ENCODE measurements at places on chromosomes 13 and 19.

DNA sequence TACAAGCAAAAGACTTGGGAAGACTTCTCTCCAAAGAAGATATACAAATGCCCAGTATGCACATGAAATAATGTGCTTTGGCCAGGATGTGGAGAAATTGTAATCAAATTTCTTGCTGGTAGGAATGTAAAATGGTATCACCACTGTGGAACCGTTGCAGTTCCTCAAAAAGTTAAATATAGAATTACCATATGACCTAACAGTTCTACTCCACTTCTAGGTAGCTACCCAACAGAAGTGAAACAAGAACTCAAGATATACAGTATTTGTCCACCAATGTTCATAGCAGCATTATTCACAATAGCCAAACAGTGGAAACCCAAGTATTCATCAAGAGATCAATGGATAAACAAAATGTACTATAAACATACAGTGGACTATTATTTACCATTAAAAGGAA is 95.0 kb upstream of the KLF5 start:
- DNase-seq, result no peak

DNA sequence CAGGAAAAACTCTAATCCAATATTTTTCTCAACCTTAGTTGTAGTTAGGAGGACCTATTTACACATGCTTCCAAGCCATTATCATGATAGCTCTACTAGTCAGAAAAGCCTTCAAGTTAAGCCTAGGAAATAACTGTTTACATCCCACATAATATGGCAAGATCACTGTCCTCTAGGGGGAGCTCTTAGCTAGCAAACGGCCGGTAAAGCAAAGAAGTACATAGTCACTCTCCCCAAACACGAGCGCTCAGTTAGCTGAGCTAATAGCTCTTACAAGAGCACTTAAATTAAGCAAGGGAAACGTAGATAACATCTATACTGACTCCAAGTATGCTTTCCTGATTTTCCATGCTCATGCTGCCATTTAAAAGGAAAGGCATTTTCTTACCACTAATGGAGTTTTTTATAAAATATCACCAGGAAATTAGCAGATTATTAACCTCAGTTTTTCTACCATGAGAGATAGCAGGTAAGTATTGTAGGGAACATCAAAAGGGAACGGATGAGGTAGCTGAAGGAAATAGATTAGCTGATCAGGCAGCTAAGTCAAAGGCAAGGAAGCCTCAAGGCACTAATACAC is 100.6 kb upstream of the PABPC3 start:
- peak; percentile 65 for DNase-seq

- no peak for DNase-seq
These were observed 465.1 kb upstream of the SLC10A2 start for GRCh38 chr13:103531278-103531677.

DNA sequence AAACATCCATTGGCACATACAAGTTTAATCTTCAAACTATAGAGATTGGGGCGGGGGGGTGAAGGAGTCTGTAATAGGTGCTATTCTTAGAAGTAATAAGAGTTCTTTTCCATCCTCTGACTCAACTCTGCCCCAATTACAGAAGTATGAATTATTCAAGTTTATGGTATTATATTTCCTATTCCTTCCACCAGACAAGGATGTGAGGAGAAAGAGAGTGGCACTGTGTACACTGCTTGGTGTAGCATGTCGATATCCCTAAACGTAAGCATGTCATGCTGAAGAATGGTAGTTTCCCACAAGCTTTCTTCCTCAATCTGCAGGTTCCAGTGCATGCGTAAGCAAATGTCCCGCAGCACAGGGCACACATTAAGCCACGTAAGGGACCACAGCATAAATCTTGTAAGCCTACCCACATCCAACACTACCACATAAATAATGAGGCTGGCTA is 14.1 kb downstream of the BRD4 start:
- DNase-seq, result no peak

DNA sequence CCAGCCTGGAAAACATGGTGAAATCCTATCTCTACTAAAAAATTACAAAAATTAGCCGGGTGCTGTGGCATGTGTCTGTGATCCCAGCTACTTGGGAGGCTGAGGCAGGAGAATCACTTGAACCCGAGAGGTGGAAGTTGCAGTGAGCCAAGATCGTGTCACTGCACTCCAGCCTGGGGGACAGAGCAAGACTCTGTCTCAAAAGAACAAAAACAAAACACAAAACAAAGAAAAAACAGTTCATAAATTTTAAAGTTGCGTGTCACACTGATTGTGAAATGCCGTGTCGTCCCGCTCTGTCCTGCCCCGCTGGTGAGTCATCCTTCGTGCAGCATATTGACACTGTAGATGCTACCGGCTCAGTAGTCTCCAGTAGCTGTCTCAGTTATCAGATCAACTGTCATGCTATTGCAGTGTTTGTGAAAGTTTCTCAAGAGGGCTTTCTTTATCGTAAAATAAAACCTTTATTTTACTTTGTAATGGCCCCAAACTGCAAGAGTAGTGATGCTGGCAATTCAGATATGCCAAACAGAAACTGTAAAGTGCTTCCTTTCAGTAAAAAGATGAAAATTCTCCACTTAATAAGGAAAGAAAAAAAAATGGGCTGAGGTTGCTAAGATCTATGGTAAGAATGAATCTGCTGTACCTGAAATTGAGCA is 36.4 kb upstream of the IGFL1 start:
- peak; percentile 20 for DNase-seq

DNA sequence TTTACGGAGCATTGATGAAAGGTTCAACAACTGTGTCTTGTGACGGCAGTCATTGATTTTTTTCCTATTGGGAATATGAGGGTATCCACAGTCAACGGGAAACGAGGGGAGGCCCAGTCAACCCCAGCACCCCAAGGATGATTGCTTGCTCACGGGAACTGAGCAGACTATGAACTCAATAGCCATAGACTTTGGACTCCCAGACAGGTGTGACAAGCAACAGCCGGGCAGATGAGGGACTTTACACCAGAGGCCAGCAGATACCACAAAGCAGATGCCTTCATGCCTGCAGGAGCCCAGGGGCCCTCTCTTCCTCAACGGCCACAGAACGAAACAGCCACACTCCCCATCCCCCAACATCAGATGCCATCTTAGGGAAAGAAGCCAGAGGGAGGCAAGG is 80.3 kb upstream of the FLT1 start:
- DNase-seq, result no peak

DNA sequence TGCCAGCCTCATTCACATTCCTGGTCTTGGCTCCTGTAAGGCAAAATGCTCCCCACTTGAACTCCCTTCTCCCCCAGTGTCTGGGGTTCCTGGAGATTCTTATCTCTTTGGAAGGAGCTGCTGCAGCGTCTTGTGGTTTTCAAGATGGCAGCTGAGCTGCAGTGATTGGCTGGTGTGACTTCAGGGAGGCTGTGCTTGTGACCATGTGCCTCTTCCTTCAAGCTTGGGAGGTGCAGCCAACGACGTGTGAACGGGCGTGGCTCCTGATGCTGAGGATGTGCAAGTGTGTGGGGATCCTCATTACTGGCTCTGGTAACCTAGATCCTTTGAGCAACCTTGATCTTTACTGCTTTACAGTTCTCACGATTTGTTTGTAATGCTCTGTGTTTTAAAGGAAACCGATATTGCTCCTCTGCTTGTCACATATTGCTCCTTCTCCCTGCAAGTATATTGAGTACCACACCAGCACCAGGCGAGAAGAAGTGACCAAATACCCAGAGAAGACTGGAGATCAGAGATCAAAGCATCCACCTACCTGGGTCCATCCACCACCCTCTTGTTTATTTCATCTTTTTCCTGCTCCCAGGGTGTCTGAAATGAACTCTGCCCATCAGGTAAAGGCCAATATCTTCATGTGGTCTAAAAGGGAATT is 208.5 kb downstream of the FGF9 start:
- no peak for DNase-seq

- DNase-seq, result no peak
These were observed 8.5 kb upstream of the CEACAM5 start for GRCh38 chr19:41699968-41700323.

DNA sequence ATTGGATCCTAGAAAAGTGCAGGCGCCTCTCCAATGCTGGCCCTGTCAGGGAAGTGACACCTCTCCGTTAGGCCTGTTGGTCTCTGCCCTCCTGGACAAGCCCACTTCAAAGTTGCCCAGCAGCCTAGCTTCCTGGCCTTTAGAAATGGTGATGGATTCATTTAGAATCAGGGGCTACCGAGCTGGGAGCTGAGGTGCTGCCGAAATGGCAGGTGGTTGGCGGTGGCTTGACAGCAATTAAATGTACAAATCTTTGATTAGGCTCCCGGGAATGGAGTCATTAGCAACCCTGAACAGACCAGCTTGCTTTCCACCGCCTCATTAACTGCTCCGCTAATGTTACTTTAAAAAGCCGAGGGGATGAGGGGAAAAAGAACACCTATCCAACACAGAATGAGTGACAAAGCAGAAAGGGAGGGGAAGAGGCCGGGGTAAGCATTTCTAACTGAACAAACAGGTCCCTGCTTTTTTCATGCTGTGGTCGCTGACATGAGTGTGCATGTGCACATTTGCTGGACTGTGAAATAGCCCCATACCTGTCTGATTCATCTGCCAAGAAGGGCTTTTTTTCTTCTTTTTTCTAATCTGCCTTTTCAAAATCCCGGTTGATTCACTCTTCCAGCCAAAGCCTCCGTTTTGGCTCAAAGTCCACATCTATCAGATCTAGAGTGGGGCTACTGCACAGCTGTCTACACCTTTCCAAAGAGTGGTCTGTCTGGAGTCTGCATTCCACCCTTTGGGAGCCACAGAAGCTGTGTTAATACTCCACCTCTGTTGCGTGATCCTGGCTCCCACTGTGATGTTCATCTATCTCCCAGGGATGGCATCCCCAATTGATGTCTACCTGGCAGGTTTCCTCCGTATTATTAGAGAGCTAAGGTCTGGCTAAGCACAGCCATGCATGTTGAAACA is 431.9 kb downstream of the COG6 start:
- DNase-seq, result no peak

DNA sequence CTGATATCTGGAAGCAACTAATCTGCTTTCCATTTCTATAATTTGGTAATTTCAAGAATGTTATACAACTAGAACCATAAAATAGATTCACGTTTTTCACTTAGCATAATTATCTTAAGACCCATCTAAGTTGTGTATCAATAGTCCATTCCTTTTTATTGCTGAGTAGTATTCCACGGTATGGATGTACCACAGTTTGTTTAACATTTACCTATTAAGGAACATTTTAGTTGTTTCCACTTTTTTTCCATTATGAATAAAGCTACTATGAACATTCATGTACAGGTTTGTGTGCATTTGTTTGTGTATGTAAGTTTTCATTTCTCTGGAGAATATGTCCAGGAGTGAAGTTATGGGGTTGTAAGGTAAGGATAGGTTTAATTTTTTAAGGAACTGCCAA is 18.3 kb upstream of the ZNF112 start:
- DNase-seq, result no peak

- no peak for DNase-seq
These were observed 61.3 kb upstream of the MEDAG start for GRCh38 chr13:30844548-30845296.

DNA sequence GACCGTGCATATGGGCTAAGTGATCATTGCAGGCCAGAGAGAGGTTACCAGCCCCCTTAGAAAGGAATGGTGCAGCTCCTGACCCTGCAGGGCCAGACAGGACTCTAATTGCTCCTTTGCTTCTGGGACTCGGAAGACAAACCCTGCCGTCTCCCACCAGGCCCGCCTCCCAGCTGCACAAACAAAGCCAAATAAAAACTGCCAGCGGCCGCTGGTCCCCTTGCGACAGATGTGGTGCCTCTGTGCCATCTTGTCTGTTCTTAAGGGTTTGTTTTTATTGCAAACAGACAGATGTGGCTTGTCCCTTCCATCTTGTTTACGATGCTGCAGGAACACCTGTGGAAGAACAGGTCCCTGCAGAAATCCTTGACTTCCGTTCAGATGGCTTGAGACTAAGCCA is 434.4 kb upstream of the TSHZ3 start:
- no peak for DNase-seq

DNA sequence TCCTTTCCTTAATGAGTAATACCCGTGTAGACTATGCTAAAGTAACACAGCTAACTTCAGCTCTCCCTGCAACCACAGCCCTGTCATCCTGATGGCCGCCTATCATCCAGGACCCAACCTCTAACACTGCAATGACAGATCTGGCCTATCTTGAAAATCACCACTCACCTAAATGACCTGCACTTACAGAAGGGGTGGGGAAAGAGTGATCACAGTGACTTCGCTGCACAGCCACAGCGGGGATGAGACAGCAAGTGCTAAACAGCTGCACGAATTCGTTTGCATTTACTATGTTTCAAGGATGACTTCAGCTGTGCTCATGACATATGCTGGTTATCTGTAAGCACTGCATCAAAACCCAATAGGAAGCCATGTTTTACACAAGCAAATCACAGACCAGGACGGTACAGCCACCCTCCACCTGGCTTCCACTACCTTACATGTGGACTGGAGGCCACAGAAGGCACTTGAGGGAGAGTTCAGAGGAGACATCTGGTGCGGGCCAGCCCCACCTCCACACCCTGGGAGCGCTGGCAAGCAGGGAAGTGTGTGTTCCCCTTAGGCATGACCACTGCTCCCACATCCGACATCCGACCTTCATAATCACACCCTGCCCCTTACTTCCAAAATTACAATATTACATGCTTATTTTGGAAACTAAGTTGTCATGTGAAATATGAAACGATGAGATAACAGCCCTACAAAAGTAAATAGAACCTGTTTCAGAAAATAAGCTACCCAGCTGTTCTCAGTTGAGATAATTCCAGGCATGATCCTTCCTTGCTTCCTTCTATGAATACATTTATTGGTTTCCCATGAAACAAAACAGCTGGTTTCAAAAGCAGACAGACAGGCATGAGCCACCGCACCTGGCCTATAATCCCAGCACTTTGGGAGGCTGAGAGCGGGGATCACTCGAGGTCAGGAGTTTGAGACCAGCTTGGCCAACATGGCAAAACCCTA is 95.7 kb downstream of the STK24 start:
- peak; percentile 49 for DNase-seq

DNA sequence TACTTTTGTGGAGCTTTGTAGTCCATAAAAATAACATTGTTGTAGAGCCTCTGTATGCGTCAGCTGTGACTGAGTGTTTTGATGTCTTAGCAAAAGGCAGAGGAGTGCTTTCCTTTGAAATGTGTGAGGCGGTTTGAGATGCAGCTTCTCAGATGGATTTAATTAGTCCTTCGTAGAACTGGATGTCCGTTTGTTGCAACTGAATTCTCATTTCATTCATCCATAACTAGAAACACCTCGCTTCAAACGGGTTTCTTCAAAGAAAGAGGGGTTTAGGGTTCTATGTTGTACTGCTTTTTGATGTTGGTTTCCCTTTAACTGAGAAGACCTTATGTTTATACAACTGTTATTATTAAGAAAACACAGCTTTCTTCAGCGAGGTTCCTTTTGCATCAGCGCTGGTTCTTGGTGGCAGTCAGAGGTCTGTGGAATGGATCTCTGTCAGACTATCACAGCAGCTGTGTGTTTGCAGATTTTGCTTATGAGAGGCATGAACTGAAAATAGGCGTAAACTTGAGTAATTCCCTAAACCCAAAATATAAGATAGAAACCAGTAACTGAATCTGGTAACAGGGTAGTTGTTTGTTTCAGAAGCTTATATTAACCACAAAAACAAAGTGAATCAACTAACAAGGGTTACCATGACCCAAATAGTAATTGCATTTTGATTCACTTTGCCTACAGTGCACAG is 194.4 kb downstream of the GGACT start:
- DNase-seq, result peak; percentile 26

GRCh38 chr19:2035590-2035991 is 15.5 kb downstream of the MKNK2 start:
- peak; percentile 15 for DNase-seq

GRCh38 chr13:20521364-20522115 is 4.1 kb downstream of the CRYL1 start:
- DNase-seq, result no peak

- no peak for DNase-seq
These were observed 1028.0 kb downstream of the UQCRFS1 start for GRCh38 chr19:28184997-28185396.

GRCh38 chr13:83666141-83666540 is 216.1 kb downstream of the SLITRK1 start:
- no peak for DNase-seq
